ENCODE measurements at places on chromosomes 1 and 21. TPM values are rescaled to one million over a fixed set of nuclear protein-coding genes. Genes with fewer than 3 reads are reported as not detected.

The LAX1 gene
- total RNA-seq: not detected

The PYHIN1 gene
- total RNA-seq: not detected

The RNU1-1 gene
- under 0.01 TPM for total RNA-seq

The SELL gene
- total RNA-seq: under 0.01 TPM

The CATSPERE gene
- 1.2 TPM for total RNA-seq

The SYT6 gene
- not detected for total RNA-seq

The VCAM1 gene
- 32.8 TPM for total RNA-seq

The UMODL1 gene
- total RNA-seq: under 0.01 TPM

The CTSS gene
- total RNA-seq: 9.4 TPM

The SLC27A3 gene
- 14.3 TPM for total RNA-seq

The CDCP2 gene
- total RNA-seq: not detected

Measured in hair follicle dermal papilla cell (primary cell).